ENCODE measurements at places on chromosomes 3 and 15. TPM values are rescaled to one million over a fixed set of nuclear protein-coding genes. Genes with fewer than 3 reads are reported as not detected.

The TMEM158 gene
- not detected for total RNA-seq

The SLC51A gene
- not detected for total RNA-seq

The WDR76 gene
- total RNA-seq: 170 TPM

The TLR9 gene
- 9.0 TPM for total RNA-seq

The GOLGA8M gene
- total RNA-seq: not detected

The MAGEL2 gene
- total RNA-seq: not detected

The CFAP20DC gene
- total RNA-seq: 1.8 TPM

The ZIC1 gene
- not detected for total RNA-seq

The NRROS gene
- 3.7 TPM for total RNA-seq

The SLC28A1 gene
- not detected for total RNA-seq

The CHRD gene
- not detected for total RNA-seq

The PLA2G4E gene
- not detected for total RNA-seq

The CCR2 gene
- not detected for total RNA-seq
